Uterus (tissue), 4 donors: ENCODE measurements at places on chromosomes 3 and 15.

GRCh38 chr3:100254168-100254777 is 6.5 kb upstream of the TBC1D23 start:
- DNase-seq, result peak; percentile 47
- no peak overlapping the region for H3K4me3 ChIP-seq
- no peaks in the 10 kb centered on the region for H3K4me1 ChIP-seq

DNA sequence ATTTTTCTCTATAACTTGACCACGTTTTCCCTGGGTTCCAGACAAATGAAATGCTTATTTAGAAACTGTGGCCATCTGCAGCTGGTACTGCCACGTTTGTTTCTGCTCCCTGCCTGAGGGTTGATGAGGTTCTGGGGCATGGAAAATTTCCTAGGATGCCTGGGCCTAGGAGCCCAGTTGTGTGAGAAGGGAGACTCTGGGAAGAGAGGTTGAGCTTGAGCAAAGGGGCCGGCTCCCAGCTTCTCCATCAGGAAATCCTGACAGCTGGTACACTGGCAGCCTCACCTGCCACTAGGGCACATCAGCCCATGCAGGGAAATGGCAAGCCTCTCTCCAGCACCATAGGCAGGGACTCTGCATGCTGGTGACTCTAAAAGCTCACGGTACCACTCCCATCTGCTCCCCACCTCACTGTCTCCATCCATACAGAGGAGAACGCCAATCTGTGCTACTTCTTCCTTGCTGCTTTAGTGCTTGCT is 165.4 kb upstream of the PPP2R3A start:
- no peaks in the 10 kb centered on the region for H3K27me3 ChIP-seq
- no peak for DNase-seq
- no peak overlapping the region for H3K27ac ChIP-seq
- H3K4me3 ChIP-seq, result no peak overlapping the region
- H3K4me1 ChIP-seq, result no peaks in the 10 kb centered on the region

DNA sequence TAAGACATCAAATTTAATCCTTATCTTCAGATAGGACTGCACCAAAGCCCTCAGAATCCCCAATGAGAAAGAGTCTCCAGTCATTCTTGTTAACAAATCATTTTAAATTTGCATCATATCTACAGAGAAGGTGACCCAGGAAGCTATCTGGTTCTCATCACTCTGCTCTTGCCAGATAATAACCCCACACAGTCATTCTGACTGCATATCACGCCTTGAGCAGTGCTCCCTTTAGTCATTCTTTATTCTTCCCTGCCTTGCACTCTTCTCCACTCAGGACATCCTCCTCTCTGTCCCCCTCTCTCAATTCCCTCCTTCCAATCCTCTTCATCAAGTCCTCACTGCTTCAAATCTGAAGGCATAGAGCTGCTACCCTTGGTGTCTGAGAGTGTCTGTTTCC is 83.7 kb upstream of the COL6A6 start:
- H3K4me1 ChIP-seq, result no peaks in the 10 kb centered on the region
- H3K27ac ChIP-seq, result no peak overlapping the region
- no peak for DNase-seq
- no peaks in the 10 kb centered on the region for H3K27me3 ChIP-seq
- H3K36me3 ChIP-seq, result no peaks in the 10 kb centered on the region

GRCh38 chr3:31498791-31499190 is 33.9 kb upstream of the STT3B start:
- H3K4me1 ChIP-seq, result no peaks in the 10 kb centered on the region
- H3K27me3 ChIP-seq, result no peaks in the 10 kb centered on the region
- H3K27ac ChIP-seq, result no peak overlapping the region
- no peak overlapping the region for H3K4me3 ChIP-seq
- no peak for DNase-seq
